NCI-H1417 treated with DMSO at 0.1 percent for 48 hours (cell line): ENCODE measurements at places on chromosomes 12 and 14.

GRCh38 chr12:21566223-21566906 lies 38.3 kb downstream of the GYS2 start:
- no peak for DNase-seq

GRCh38 chr12:109949089-109949488 lies 47.1 kb downstream of the GIT2 start:
- no peak for DNase-seq

DNA sequence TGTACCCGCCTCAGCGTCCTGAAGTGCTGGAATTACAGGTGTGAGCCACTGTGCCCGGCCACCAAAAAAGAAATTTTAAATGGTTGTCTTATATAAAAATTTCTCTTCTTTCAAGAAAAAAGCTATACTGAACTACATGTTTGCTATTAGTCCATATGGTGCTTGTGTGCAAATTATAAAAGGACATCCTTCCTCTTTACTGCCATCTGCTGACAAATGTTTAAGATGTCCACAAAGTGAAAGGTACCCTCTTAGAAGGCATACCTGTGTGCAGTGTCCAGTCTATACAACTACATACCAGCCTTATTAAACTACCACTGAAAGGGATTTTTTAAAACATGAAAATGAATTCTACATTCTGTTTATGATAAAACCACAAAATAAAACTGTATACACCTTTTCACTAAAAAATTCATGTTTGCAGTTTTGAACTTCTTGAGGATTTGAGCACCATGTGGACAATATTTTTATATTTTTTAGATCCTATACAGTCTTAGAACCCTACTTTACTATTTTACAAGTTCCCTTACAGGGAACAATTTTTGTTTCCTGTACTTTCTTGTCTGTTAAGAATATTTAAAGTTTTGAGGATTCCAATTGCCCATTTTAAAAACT lies 32.8 kb upstream of the TOMM20L start:
- no peak for DNase-seq

GRCh38 chr14:61042220-61042619 lies 61.2 kb downstream of the SLC38A6 start:
- peak; percentile 62 for DNase-seq

GRCh38 chr14:54086767-54087166 lies 130.1 kb upstream of the BMP4 start:
- no peak for DNase-seq

GRCh38 chr12:32390572-32391219 lies 8.7 kb upstream of the FGD4 start:
- DNase-seq = no peak

- no peak for DNase-seq
Observed at GRCh38 chr12:107511292-107511691, 174.3 kb upstream of the PWP1 start.

GRCh38 chr14:53183611-53184010 lies 30.5 kb upstream of the DDHD1 start:
- no peak for DNase-seq

DNA sequence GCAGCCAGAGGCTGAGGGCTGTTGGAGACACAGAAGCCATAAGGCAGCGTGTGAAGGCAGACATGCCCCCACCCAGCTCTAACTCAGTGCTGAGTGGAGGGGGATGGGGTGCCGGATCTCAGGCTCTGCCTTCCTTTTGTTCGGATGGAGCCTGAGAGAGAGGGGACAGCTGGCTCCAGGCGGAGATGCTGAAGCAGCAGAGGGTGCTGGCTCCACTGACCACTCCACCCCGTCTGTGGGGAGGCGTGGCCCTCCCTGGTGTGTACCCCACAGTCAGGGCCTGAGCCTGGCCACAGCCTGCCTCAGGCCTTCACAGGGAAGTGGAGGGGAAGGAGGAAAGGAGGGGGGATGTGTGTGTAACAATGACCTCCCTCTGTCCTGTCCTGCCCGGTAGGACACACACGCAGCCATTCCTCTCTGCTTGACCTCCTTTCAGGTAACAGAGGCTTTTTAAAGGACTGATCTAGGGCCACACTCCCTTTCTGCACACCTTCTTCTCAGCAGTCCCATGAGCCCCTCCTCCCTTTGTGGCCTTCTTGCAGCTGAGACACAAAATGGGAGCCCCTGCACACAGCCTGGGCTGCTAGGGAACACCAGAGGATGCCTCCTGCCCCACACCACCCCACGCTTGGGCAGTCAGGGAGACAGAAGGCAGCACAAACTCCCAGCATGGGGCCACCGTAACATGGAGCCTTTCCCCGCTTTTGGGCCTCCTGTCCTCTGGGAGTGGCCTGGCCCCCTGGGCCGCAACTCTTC lies 9.6 kb upstream of the ENDOU start:
- DNase-seq = no peak

DNA sequence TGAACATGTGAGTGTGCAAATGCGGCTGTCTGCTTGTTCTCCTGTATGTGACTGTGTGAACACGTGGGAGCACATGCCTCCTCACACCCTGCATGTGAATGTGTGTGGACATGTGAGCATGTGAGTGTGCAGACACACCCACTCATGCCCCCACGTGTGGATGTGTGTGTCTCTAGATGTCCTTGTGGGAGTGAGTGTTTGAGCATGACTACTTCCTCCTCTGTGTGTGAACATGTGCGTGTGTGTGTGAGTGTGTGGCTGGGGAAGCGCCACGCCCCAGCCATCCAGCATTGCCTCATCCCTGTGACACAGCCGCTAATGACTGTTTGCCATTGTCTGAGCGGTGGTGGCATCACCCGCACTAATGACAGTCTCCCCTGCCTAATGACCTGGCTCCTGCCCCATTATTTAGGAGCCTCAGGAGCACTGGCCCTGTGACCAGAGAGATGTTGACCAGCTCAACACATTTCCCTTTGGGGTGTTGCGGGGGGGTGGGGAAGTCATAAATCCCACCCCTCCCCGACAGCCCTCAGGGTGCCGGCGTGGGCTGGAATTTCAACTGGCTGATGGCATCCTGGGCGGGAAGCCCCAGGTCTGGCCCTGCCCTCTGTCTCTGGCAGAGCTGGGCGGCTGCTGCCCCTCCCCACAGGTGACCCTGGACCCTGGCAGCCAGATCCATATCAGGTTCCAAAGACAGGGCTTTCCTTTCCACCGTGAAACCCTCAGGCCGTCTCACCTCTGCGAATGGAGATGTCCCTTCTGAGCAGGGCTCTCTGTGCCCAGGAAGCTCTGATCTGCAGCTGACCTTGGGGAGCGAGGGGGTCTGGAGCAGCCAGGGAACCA lies 11.5 kb upstream of the KRT80 start:
- peak; percentile 55 for DNase-seq

- DNase-seq = no peak
Observed at GRCh38 chr12:89750389-89751351, 42.0 kb upstream of the ATP2B1 start.

DNA sequence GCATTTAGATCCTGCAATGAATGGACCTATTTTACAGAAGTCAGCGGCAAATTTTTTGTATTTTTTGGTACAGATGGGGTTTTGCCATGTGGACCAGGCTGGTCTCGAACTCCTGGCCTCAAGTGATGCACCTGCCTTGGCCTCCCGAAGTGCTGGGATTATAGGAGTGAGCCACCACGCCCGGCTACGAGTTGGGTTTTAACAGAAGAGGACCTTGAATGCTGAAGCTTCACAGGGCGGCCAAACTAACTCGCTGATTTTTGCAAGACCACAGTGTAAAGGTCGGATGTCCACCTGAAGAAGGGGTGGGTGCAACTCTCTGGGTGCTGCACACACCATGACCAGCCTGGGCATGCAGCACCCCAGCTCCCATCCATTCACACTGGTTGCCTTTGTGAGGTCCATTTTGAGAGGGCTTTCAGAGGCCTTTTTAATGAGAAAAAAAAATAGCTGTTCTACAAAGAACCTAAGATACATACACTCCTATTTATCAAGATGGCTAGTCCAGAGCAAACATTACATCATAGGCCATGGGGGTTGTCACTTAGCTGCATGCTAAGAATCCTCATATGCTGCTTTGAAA lies 21.6 kb upstream of the CDK2AP1 start:
- no peak for DNase-seq

DNA sequence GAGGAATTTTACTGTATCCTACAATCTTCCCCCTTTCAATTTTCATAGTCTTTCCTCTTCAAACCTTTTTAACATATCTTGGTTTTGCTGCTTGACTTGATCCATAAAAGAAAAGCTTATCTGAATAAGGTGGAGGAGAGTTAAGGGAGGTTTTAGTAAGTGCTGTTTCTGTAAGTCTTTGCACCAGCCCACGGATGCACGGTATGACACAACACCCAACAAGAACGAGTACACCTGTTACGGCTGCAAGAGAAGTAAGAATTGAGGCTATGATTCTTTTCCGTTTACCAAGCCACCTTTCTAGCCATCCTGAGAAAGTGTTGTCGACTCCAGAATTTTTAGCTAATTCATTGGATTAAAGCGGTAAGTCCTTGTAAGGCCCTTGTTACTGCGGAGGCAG lies 26.1 kb upstream of the CPNE8 start:
- DNase-seq = no peak

DNA sequence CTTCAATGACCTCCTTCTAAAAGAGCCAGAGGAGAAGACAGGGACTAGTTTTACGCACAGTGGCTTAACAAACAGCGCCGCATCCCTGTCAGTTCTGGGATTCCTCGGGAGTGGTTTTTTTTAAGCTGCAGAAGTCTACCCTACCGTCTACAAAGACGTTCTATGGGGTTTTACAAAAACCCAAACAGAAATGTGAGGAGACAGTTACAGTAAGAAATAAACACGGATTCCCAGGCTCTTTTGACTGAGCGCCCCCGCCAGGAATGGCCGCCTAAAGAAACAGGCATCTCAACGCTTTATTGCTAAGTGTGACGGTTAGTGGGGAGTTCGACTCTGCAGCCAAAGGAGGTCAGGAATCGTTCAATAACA lies 484 bp downstream of the ALKBH1 start:
- DNase-seq = no peak

- no peak for DNase-seq
Observed at GRCh38 chr12:27971606-27972005, 927 bp downstream of the PTHLH start.

DNA sequence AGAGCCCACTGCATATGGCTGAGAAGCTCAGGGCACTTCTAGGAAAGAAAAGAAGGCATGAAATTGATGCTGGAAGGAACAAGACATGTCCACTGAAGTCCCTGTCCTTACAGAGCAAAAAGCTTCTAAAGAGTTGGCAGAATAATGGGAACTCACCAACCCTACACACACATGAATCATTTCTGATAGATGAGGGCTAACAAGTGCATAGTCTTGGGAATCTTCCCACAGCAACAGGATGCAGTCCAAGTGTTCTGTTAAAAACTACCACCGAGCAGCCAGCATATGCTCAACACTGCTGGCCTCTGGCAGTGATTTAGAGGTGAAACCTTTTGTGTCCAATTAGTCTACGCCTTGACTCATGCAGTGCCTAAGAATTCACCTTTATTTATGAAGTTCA lies 44.8 kb downstream of the RHOJ start:
- no peak for DNase-seq

DNA sequence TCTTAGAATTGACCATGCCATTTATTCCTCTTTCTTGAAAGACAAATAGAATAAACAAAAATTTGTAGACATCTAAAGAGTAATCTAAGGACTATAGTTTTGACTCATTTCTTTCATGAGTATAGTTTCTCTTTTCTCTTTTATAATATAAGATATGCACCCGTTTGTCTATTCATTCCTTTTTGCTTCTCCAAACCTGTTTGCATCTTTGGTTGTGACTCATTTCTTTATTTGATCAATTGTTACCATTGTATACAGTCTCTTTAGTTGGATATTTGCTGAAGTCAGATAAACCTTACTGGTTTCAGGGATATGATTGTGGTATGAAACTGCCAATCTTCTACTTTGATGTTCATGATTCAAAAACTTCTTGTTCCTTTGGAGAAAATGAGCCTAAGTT lies 268.7 kb downstream of the FBXL14 start:
- DNase-seq = no peak

GRCh38 chr12:57171668-57172067 lies 24.2 kb upstream of the LRP1-AS start:
- no peak for DNase-seq

GRCh38 chr14:104390221-104390931 lies 189.2 kb upstream of the C14orf180 start:
- no peak for DNase-seq

- DNase-seq = no peak
Observed at GRCh38 chr14:86050072-86050683, 520.2 kb downstream of the FLRT2 start.

GRCh38 chr12:105946493-105946901 lies 192.3 kb downstream of the NUAK1 start:
- no peak for DNase-seq

GRCh38 chr14:20789230-20789813 lies 8.3 kb downstream of the RNASE6 start:
- no peak for DNase-seq

DNA sequence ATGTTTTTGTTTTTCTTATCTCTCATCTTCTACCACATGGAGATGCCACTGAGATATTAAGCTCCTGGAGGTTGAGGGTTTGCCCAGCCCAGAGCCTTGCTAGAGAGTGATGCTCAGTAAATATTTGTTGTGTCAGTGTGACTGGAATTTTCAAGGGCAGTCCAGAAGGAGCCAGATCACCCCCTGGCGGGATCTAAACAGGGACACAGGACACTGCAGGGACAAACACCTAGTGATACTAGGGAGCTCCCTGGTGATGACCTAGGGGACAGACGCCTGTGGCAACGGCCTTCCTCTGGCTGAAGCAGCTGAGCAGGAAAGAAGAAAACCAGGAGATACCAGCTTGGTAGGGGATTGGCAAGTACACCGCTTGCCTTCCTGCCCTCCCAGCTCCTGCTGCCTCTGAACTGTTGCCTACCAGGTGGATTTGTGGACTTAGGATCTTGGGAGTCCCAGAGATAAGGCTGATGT lies 714.4 kb upstream of the TBX3 start:
- DNase-seq = no peak

- DNase-seq = no peak
Observed at GRCh38 chr14:103296007-103296406, 38.0 kb upstream of the EIF5 start.

DNA sequence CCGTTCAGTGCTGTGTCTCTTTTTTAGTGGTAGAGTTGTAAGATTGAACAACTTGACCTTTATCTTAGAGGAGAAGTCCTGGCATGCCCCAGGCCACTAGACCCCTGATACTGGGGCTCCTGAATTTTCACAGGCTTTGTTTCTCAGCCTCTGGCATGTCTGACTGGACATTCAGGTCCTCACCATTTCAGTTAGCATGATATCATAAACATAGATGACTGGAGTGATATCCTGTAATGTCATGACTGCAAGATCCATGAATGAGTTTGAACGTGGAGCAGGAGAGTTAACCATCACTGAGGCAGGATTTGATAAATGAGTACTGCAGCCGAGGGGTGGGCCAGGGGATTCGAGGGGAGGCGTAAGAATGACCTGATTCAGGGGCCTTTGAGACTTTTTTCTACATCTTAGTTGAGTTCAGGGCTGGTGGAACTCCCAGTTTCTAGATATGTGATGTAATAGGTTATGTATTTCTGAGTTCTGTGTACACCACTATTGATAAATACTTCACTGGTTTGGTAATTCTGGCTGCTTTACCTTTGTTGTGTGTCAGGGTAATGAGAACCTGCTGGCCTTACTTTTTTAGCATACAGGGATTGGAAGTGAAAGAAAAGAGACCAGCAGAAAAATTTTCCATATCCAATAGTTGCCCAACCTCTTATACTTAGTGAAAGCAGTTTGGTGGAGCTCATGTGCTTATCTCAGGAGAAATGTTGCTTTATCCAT lies 217.0 kb downstream of the SYNE2 start:
- no peak for DNase-seq

- DNase-seq = no peak
Observed at GRCh38 chr12:91467686-91468085, 285.1 kb upstream of the DCN start.
